ENCODE measurements at places on chromosomes 5 and 9.

DNA sequence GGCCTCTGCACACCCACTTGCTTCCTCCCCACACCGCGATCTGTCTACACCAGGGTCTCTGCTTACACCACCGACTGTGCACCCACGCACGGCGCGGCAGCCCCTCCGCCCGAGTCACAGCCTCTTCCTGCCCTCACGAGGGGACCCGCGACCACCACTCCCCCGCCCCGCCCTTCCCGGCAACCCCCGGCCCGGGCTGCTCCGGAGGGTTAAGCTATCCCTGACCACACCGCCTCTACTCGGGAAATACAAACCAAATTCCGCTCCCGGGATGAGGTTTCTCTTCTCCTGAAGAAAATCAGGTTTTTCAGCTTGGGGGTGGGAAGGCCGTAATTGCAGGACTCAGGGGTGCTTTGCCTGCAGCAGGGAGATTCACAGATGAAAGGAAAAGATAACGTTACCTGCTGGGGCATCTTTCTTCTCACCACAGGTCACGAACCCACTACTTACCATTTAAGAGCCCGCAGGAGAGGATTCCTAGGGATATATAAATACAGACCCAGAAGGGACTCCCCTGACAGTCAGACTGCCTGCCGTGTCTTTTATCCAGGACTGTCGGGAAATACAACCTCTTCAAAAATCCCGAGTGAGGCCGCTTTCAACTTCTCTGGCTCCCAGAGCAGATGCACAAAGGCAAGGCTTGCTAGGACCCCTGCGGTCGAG, 63.5 kb downstream of the ROR2 start:
- peak overlapping the region; percentile 52 for H3K4me3 ChIP-seq
- DNase-seq = no peak
- no peaks in the 10 kb centered on the region for H3K27me3 ChIP-seq
- no peaks in the 10 kb centered on the region for H3K36me3 ChIP-seq
- H3K27ac ChIP-seq = peak overlapping the region; percentile 76

DNA sequence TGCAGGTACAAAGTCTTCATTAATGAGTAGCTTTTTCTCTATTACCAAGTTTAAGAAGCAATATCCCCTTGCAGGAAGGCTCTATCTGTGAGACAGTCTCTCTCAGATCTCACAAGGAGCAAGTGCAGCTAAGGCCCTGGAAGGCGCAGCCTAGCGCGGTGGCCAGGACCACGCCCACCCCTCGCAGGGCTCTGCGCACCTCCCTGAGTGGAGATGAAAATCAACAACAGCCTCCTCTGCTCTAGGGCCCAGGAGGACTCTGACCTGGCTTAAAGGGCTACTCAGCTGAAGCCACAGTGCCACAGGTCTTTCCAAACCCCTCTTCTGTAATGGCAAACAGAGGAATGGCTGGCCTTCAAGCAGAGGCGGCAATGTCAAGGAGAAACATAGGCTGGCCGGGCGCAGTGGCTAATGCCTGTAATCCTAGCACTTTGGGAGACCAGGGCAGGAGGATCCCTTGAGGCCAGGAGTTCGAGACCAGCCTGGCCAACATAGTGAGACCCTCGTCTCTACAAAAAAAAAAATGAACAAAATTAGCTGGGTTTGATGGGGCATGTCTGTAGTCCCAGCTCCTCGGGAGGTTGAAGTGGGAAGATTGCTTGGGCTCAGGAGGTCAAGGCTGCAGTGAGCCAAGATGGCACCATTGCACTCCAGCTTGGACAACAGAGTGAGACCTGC, 11.9 kb downstream of the SEC16A start:
- H3K36me3 ChIP-seq = peaks cover 6% of the 10 kb centered on the region
- DNase-seq = no peak
- no peak overlapping the region for H3K4me3 ChIP-seq
- H3K27me3 ChIP-seq = no peaks in the 10 kb centered on the region
- H3K4me1 ChIP-seq = no peaks in the 10 kb centered on the region
- no peak overlapping the region for H3K27ac ChIP-seq

DNA sequence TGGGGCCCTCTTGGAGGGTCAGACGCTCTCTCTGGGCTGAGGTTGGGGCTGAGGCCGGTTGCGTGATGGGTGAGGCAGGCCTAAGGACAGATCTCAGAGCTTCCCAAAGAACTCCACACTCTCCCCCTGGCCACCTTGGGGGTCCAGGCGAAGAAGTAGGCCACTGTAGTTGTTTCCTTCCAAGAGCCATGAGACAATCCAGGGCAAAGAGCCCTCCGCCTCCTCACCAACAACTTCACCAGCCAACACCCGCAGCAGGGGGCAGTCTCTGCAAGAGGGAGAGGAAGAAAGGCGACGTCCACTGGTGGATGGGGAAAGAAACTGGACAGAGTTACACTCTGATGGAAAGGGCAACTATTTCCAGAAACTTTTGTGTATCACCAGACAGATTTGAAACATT, 10.7 kb downstream of the SLC35A4 start:
- H3K4me3 ChIP-seq = no peak overlapping the region
- DNase-seq = no peak
- no peaks in the 10 kb centered on the region for H3K27me3 ChIP-seq
- H3K27ac ChIP-seq = peak overlapping the region; percentile 44

GRCh38 chr5:117255211-117256027, 680.8 kb upstream of the SEMA6A start:
- no peak for DNase-seq
- no peak overlapping the region for H3K27ac ChIP-seq
- no peaks in the 10 kb centered on the region for H3K4me1 ChIP-seq
- no peak overlapping the region for H3K4me3 ChIP-seq
- no peaks in the 10 kb centered on the region for H3K36me3 ChIP-seq

- H3K27me3 ChIP-seq = no peaks in the 10 kb centered on the region
- H3K4me1 ChIP-seq = no peaks in the 10 kb centered on the region
- no peak for DNase-seq
- no peaks in the 10 kb centered on the region for H3K36me3 ChIP-seq
Observed at GRCh38 chr9:20269620-20270019, 352.7 kb downstream of the MLLT3 start.

- H3K4me3 ChIP-seq = no peak overlapping the region
- H3K27ac ChIP-seq = no peak overlapping the region
- H3K27me3 ChIP-seq = no peaks in the 10 kb centered on the region
- no peaks in the 10 kb centered on the region for H3K36me3 ChIP-seq
- DNase-seq = no peak
- no peaks in the 10 kb centered on the region for H3K4me1 ChIP-seq
Observed at GRCh38 chr5:10018201-10019069, 231.3 kb downstream of the ATPSCKMT start.

GRCh38 chr5:171127314-171127713, 181.7 kb upstream of the TLX3 start:
- no peaks in the 10 kb centered on the region for H3K27me3 ChIP-seq
- no peak overlapping the region for H3K27ac ChIP-seq
- no peaks in the 10 kb centered on the region for H3K36me3 ChIP-seq
- no peak for DNase-seq

GRCh38 chr5:35438786-35439185, 178.9 kb upstream of the SPEF2 start:
- H3K27ac ChIP-seq = no peak overlapping the region
- no peak overlapping the region for H3K4me3 ChIP-seq
- no peaks in the 10 kb centered on the region for H3K4me1 ChIP-seq
- DNase-seq = no peak
- H3K36me3 ChIP-seq = no peaks in the 10 kb centered on the region

GRCh38 chr5:84383816-84384603, 670 bp downstream of the EDIL3 start:
- H3K27ac ChIP-seq = peak overlapping the region; percentile 11
- H3K4me3 ChIP-seq = peak overlapping the region; percentile 55
- peaks cover 35% of the 10 kb centered on the region for H3K27me3 ChIP-seq

DNA sequence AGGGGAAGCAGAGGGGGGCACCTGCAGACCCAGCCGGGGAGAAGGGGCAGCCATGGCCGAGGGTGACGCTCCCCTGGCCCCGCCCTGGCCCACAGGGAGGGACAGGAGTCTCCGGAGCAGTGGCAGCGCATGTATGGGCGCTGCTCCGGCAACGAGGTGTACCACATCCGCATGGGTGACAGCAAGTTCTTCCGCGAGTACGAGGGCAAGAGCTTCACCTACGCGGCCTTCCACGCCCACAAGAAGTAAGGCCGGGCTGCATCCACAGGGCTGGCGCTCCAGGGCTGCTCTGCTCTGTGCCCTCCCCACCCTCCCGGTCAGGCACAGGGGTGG, 68.2 kb downstream of the KCNT1 start:
- no peak overlapping the region for H3K4me3 ChIP-seq
- H3K36me3 ChIP-seq = no peaks in the 10 kb centered on the region
- H3K27ac ChIP-seq = no peak overlapping the region
- H3K27me3 ChIP-seq = no peaks in the 10 kb centered on the region

DNA sequence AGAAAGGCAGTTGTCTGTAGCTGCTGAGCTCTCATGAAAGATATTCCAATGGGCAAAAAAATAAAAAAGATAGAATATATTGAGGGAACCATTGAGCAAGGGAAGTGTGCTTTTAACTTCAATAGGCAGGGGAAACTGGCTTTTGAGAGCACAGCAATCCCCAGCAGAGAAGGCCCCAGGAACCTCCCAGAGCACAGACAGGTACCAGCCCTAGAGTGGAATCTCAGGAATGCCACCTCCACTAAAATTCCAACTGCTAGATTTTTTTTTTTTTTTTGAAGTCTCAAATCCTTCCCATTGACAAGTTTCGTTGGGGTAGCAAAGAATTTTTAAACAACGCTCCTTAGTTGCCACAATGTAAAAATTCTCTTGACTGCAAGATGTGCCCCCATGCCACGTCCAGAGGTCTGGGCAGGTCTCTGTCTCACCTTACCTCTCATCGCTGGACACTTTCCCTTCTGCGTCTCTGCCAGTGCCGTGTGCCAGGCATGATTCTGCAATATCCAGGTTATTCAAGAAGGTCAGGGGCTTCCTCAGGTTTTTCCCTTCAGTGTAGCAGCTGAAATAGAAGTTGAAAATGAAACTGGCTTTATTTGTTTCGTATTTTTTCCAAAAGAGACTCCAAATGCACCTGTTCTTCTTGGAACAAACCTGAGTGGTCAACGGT, 64.2 kb upstream of the IRX1 start:
- H3K4me3 ChIP-seq = no peak overlapping the region
- H3K36me3 ChIP-seq = no peaks in the 10 kb centered on the region
- no peak overlapping the region for H3K27ac ChIP-seq
- H3K4me1 ChIP-seq = no peaks in the 10 kb centered on the region

- no peak overlapping the region for H3K27ac ChIP-seq
- no peak for DNase-seq
- H3K4me1 ChIP-seq = no peaks in the 10 kb centered on the region
Observed at GRCh38 chr5:76672242-76672641, 43.7 kb upstream of the F2R start.

- no peaks in the 10 kb centered on the region for H3K4me1 ChIP-seq
- H3K4me3 ChIP-seq = no peak overlapping the region
Observed at GRCh38 chr9:87479801-87480201, 17.9 kb upstream of the DAPK1 start.

GRCh38 chr5:98111686-98112085, 661.8 kb upstream of the RGMB start:
- H3K27ac ChIP-seq = no peak overlapping the region
- no peak overlapping the region for H3K4me3 ChIP-seq
- no peaks in the 10 kb centered on the region for H3K27me3 ChIP-seq
- DNase-seq = no peak
- H3K36me3 ChIP-seq = no peaks in the 10 kb centered on the region

DNA sequence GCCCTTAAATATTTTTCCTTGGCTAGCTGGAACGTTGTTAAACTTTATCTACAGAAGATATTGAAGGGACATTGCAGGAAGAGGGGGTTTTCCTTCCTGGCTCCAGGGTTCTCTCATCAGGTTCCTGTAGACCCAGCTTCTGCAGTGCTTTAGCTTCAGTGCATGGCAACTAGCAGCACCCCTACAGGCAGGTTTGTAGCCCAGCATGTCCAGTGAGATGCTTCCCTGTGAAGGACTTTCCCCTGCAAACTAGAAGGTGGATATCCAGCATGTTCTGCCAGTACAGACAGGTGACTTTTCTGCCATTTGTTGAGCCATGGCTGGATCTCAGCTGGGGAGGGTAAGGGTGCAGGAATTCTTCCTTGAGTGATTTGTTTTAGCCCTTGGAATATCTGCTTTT, 10.4 kb downstream of the CCL28 start:
- no peaks in the 10 kb centered on the region for H3K36me3 ChIP-seq
- DNase-seq = no peak
- H3K27ac ChIP-seq = no peak overlapping the region
- no peaks in the 10 kb centered on the region for H3K4me1 ChIP-seq
- H3K27me3 ChIP-seq = no peaks in the 10 kb centered on the region

- H3K27me3 ChIP-seq = no peaks in the 10 kb centered on the region
- peak; percentile 48 for DNase-seq
- peak overlapping the region; percentile 64 for H3K27ac ChIP-seq
- no peaks in the 10 kb centered on the region for H3K4me1 ChIP-seq
- peak overlapping the region; percentile 82 for H3K4me3 ChIP-seq
- no peaks in the 10 kb centered on the region for H3K36me3 ChIP-seq
Observed at GRCh38 chr9:114504341-114505186, 709 bp downstream of the WHRN start.

- no peak for DNase-seq
- no peak overlapping the region for H3K4me3 ChIP-seq
- no peaks in the 10 kb centered on the region for H3K27me3 ChIP-seq
- H3K4me1 ChIP-seq = peaks cover 8% of the 10 kb centered on the region
- peak overlapping the region; percentile 84 for H3K27ac ChIP-seq
Observed at GRCh38 chr5:78503958-78504653, 143.7 kb downstream of the SCAMP1 start.

DNA sequence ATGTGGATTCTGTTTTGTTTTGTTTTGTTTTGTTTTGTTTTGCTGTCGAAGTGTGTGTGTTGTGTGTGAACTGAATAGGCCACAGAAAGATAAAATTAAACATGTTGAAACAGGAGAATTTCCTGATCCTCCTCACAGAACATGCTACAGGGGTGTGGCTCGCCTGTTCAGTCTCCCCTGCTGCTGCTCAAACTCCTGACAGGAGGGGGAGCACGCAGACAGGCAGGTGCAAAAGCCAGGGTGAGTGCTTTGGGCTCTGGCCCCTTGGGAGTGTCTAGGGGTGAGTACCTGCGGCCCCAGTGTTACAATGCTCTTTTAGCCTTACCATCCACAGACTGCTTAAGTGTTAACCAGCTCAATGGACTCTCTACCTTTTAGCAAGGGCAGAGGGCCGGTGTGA, 473.5 kb downstream of the MAT2B start:
- H3K4me3 ChIP-seq = no peak overlapping the region
- DNase-seq = no peak
- H3K36me3 ChIP-seq = no peaks in the 10 kb centered on the region
- H3K27ac ChIP-seq = no peak overlapping the region
- no peaks in the 10 kb centered on the region for H3K27me3 ChIP-seq

DNA sequence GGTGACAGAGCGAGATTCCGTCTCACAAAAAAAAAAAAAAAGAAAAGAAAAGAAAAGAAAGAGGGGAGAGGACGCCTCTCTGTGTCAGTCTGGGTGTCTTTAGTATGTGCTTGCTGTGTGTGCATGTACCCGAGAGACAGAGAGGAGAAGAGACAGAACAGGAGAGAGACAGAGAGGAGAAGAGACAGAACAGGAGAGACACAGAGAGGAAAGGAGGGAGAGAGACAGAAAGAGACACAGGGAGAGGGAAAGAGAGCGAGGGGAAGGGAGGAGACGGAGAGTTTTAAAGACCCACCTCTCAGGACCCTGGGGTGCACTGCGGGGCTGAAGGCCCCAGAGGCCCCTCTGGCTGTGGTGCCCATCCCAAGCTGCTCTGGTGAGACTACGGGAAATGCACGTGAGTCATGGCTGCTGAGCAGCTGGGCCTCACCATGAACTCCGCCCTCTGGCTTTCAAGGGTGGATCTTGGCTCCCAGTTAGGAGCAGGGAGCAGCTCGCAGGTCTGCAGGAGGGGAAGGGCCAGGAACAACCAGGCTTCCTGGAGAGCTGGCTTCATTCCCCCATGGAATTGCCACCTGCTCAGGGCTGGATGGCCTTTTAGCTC, 7.9 kb downstream of the SLC6A3 start:
- no peak overlapping the region for H3K4me3 ChIP-seq
- no peaks in the 10 kb centered on the region for H3K4me1 ChIP-seq

Measured in breast epithelium (tissue), 4 donors.